Hair follicle dermal papilla cell (primary cell): ENCODE measurements at places on chromosomes 3 and 15. TPM values are rescaled to one million over a fixed set of nuclear protein-coding genes. Genes with fewer than 3 reads are reported as not detected.

ZBTB47 gene
- total RNA-seq, result 63.5 and 63.9 TPM in 2 replicates

CPN2 gene
- under 0.01 TPM in 1 of 2 replicates, not detected in the other for total RNA-seq

CPNE9 gene
- total RNA-seq, result not detected in 2 replicates

EBLN2 gene
- total RNA-seq, result 5.2 and 6.5 TPM in 2 replicates

UQCC5 gene
- 1.9 and 2.9 TPM in 2 replicates for total RNA-seq

XCR1 gene
- not detected in 2 replicates for total RNA-seq

RYR3 gene
- under 0.01 TPM in 2 replicates for total RNA-seq

CCDC191 gene
- 3.6 TPM in 2 replicates for total RNA-seq

CPA3 gene
- total RNA-seq, result 1.5 and 3.0 TPM in 2 replicates

PP2D1 gene
- total RNA-seq, result not detected in 2 replicates

IL20RB gene
- total RNA-seq, result 15.1 and 31.3 TPM in 2 replicates

SPSB4 gene
- under 0.01 TPM in 1 of 2 replicates, not detected in the other for total RNA-seq

RLBP1 gene
- not detected in 2 replicates for total RNA-seq

STRIT1 gene
- not detected in 2 replicates for total RNA-seq

RTP3 gene
- total RNA-seq, result not detected in 2 replicates

MIX23 gene
- total RNA-seq, result 10.9 and 22.8 TPM in 2 replicates

CHRNA3 gene
- not detected in 2 replicates for total RNA-seq

ZDHHC23 gene
- 0.97 and 2.3 TPM in 2 replicates for total RNA-seq

SYNPR gene
- not detected in 2 replicates for total RNA-seq

ANKUB1 gene
- total RNA-seq, result 0.16 TPM in 1 of 2 replicates, not detected in the other

SERINC4 gene
- total RNA-seq, result under 0.01 and 0.12 TPM in 2 replicates
